ENCODE measurements at places on chromosomes 1 and 21. TPM values are rescaled to one million over a fixed set of nuclear protein-coding genes. Genes with fewer than 3 reads are reported as not detected.

Gene GPR37L1
- total RNA-seq: 0.69 TPM

Gene MYBPH
- not detected for total RNA-seq

GRCh38 chr21:43611598-43612369, 47.5 kb downstream of the HSF2BP start:
- DNase-seq: peak; percentile 59

DNA sequence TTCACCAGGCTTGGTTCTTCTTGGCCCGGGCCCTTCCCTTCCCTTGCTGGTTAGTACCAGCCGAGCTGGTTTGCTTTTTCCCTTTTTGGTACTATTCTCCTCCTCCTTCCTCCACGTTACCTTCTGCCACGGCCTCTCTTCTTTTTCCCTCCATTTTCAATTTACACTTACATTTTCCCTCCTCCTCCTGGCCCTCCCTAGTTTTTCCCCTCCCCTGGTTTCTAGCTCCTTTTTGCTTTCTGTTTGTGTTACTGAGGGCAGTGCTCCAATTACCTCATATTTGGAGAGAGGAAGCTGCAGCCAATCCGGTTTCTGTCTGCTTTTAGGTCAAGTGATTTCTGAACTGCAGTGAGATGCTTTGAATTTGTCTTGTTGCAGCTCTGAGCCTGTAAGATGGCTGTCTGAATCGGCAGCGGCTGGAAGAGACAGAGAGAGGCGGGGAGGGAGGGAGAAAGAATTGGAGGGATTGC, 63.7 kb downstream of the MACF1 start:
- no peak for DNase-seq

Gene SELE
- total RNA-seq: not detected

GRCh38 chr1:117370071-117370470, 2.8 kb downstream of the MAN1A2 start:
- no peak for DNase-seq

GRCh38 chr1:22782406-22782805, 71.8 kb downstream of the EPHB2 start:
- DNase-seq: no peak

Gene GPR3
- total RNA-seq: 2.6 TPM

GRCh38 chr1:55441489-55441888, 226.3 kb upstream of the USP24 start:
- DNase-seq: no peak

DNA sequence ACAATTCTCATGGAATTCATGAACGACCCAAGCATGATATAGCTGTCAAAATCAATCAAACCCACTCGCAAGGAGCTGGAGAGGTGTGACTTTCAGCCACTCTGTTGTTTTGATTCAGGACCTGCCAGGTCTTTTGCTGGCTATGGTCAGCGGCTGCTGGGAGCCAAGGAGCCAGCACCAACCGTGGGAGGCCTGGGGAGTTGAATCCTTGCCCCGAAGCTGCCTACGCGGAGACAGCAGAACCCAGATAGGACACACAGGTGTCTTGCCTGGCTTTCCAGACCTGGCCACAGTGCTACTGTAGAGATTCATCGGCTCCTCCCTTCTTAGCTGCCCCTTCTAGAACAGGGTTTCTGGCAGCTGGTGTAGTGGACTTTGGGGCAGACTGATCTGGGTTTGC, 42.7 kb downstream of the ZSCAN20 start:
- DNase-seq: no peak

Gene NIBAN1
- total RNA-seq: 1.9 TPM

GRCh38 chr1:224486801-224487583, 52.4 kb upstream of the WDR26 start:
- no peak for DNase-seq

DNA sequence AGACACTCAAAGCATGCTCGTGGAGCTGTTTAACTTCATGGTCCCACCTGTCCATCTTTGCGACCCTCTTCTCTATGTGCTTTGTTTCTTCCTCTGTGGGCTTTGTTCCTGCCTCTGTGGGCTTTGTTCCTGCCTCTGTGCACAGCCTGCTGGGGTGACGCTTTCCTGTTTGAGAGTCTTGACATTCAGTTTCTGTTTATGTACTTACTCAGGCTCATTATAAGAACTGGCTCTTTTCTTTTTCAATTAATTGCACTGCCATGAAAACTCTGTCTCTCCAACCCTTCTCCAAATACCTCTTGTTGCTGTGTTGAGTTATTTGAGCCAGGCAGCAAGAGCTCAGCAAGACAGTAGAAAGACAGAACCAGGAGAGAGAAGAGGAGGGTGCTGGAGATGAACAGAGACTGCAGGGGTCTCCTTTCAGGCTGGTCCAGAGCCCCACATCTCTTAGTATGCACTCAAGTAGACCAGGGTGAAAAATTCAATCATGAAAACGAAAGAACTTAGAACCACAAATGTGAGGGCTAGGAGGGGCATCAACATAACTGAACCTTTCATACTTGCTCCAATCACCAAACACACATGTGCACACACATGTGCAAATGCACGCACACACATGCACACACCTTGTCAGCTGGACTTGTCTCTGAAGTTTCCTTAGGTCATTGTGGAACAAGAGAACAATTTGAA, 88.3 kb upstream of the SGIP1 start:
- no peak for DNase-seq

Gene SLC25A34
- 0.23 TPM for total RNA-seq

- peak; percentile 30 for DNase-seq
Measured at GRCh38 chr1:241336335-241336734, 20.7 kb downstream of the RGS7 start.

- no peak for DNase-seq
Measured at GRCh38 chr1:31498376-31499040, 77.8 kb upstream of the TINAGL1 start.

Gene LCE1B
- not detected for total RNA-seq

GRCh38 chr1:45846931-45847330, 43.5 kb downstream of the MAST2 start:
- no peak for DNase-seq

GRCh38 chr1:22912311-22912710, 60.4 kb downstream of the LACTBL1 start:
- DNase-seq: no peak

- DNase-seq: no peak
Measured at GRCh38 chr1:225460021-225460736, 32.3 kb upstream of the LBR start.

DNA sequence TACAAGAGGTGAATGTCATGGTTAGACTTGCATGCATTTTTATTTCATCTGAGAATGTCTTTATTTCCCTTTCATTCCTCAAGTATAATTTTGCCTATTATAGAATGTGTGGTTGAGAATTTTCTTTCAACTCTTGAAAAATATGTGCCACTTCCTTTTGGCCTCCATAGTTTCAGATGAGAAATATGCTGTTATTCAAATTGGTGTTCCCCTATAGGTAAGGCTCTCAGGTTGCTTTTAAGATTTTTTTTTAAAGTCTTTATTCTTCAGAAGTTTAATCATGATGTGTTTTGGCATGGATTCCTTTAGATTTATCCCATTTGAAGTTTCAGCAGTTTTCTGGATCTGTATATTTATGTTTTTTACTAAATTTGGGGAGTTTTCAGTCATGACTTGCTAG, 2.1 kb downstream of the MROH7 start:
- DNase-seq: no peak

DNA sequence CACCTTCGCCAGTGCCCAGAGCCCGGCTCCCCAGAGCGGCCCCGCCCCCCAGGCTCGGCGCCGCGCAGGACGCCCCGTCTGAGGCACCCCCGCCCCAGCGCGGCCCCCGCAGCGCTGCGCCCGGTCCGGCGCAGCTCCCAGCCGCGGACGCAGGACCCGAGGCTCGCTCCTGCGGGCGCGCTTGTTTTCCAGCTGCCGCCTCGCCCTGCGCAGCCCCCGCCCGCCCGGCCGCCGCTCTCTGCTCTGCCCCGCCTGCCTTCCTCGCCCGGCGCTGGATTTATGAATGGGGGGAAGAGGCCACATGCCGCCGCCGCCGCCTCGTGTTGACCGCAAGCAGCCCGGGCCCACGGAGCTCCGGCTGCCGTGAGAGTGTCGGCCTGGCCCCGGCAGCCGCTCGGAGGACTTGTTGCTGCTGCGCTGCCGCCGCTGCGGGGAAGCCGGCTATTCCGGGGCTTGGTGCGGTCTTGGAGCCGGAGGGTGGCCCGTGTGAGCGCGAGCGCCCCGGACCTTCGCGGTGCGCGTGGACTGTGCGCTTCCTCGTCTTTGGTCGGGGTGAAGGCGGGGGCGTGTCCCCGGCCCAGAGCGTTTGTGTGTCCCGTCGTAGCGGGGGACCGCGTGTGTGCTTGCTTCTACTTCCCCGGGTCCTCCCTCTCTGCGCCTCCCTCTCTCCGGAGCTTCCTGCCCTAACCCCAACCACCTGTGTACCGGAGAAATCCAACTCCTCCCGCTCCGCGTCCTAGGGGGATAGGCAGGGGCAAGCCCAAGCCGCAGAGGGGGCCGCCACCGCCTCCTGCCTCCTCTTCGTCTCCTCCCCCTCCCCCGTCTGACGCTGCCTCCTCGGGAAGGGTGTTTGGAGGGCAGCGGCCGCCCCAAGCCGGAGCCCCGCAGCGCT, 736 bp downstream of the KCNC4 start:
- no peak for DNase-seq

GRCh38 chr21:43879348-43880110, 14.5 kb downstream of the AGPAT3 start:
- DNase-seq: no peak

Gene TPM3
- total RNA-seq: 315 TPM

GRCh38 chr1:108646648-108647269, 14.1 kb downstream of the HENMT1 start:
- peak; percentile 90 for DNase-seq

Gene KCNK1
- 20.5 TPM for total RNA-seq

- DNase-seq: no peak
Measured at GRCh38 chr21:37983336-37984095, 67.3 kb upstream of the KCNJ6 start.
